H54 (cell line): ENCODE measurements at places on chromosomes 16 and 17.
A peak's percentile ranks its signal among the peaks of the same experiment; 100 is the strongest.

GRCh38 chr16:8283195-8283594 lies 307.1 kb downstream of the TMEM114 start:
- DNase-seq, result no peak

DNA sequence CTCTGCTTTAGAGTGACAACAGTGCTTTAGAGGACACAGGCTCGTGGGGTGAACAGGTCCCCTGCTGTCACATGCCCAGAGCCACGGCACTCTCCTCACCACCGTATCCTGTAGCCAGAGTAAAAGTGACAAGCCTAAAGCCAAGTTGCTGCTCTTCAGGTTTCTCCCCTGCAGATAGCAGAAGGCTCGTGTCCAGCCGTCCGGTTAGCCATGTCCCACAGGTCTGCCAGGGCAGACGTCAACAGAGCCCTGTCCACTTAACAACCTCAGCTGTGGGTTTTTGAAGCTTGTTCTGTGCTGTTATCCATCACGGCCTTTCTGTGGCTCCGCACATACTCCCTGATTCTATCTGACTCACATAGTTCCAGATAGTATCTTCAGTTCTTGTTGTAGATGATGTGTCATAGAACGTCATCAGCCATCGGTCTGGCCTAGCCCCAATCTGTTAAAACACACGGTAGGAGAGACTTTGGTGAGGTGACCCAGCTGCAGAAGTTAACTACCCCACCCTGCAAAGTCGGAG lies 100.7 kb downstream of the SOCS1 start:
- DNase-seq, result peak; percentile 93

DNA sequence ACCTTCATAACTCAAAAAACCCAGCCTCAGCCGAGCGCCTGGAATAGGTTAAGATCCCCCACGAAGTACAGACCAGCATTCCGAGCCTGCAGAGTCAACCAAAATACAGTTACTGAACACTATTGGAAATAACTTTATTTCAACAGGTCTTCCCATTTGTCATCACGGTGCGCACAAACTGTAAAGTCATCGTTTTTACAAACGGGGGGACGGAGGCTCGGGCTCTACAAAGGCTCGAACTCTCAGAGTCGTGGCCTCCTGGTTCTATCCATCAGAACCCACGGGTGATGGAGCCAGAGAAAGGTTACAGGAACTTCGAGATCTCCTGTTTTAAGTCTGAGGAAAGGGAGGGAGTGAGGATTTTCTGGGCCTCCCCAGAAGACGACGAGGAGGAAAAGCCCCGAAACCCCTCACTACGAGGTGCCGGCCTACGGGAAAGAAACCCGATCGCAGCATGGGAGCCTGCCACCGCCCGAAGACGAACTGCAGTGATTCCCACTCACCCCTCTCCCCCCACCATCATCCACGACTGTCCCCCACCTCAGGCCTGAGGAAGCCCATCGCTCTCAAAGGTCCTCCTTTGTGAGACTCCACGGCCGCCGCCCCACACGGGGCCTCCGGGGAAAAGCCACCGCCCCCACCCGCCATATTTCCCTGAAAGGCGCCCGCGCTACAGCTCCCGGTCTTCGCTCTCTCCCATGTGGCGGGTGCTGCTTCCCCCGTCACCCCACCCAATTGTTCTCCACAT lies 917 bp downstream of the YWHAE start:
- no peak for DNase-seq

DNA sequence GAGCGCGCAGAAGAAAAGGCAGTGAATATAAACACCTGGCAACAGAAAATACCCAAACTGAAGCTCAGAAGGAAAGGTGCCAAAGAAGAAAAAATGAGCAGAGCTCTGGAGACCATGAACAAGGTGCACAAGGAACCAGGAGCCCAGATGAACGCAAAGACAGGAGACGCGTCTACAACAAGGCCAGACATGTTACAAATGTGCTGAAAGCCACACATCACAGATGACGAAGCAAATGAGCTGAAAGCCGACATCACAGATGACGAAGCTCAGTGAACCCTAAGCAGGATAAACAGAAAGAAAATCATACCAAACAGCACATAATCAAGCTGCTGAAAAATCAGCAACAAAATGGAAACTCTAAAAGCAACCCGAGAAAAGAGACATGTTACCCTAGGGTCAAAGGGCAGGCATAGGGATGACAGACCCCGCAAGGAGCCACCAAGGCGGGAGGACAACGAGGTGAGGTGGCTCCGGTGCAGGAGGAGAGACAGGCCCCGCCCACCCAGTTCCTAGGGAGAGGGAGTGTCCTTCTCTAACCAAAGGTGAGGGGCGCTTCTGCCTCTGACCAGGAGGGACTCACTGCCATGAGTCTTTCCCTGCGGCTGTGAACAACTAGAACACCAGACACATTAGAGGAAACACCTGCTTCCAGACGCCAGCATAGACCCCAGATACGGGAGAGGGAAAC lies 39.1 kb downstream of the CCDC57 start:
- DNase-seq, result no peak

DNA sequence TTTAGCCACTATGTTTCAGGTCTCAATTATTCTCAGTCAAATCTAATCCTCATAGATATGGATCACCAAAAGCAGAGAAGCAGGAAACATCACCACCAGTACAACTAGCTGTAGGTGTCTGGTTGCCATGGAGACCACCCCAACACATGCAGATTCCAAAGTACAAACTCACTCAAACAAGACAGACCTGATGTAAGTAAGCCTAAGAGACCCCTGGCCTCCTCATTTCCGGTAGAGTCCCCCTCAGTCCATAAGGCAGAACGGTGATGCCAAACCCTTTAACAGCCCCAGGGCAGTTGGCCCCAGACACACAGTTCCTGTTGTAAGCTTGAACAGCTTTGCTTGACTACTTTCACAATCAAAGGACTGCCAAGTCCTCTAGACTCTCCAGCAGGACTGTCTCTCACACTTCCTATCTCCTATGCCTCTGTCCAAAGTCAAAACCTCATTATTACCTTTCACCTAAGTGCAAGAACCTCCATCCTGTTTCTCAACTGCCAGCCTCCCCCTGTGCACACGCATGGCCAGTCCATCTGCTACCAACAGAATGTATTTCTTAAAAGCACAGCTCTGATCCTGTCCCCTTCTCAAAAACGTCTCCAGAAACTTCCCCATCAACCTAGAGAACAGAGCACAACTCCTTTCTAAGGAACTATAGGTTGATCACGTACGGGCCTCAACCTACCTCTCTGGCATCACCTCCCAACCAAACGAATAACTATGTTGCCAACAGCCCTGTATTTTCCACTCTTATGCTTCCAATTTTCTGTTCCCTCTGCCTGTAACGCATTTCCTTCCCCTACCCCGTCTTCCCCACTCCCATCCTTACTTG lies 23.9 kb downstream of the SLC39A11 start:
- no peak for DNase-seq
